H9 (cell line): ENCODE measurements at places on chromosomes 6 and 20. TPM values are rescaled to one million over a fixed set of nuclear protein-coding genes. Genes with fewer than 3 reads are reported as not detected.

Gene KIFC1
- total RNA-seq: 73.1 and 73.8 TPM in 2 replicates

Gene ESR1
- not detected in 2 replicates for total RNA-seq

Gene TREML2
- total RNA-seq: 0.07 TPM in 2 replicates

Gene SAMD3
- 0.26 and 0.39 TPM in 2 replicates for total RNA-seq

Gene TCP11
- not detected in 2 replicates for total RNA-seq

Gene GGTLC1
- not detected in 2 replicates for total RNA-seq

Gene HSPA12B
- 2.7 and 2.9 TPM in 2 replicates for total RNA-seq

Gene RAET1L
- not detected in 2 replicates for total RNA-seq

Gene BCKDHB
- 26.6 and 28.5 TPM in 2 replicates for total RNA-seq

- no peaks in the 10 kb centered on the region for H3K4me1 ChIP-seq
- H3K36me3 ChIP-seq: no peaks in the 10 kb centered on the region
- no peak overlapping the region for H3K4me3 ChIP-seq
- no peaks in the 10 kb centered on the region for H3K27me3 ChIP-seq
These were observed 108.4 kb upstream of the INSM1 start for GRCh38 chr20:20259533-20259932.

GRCh38 chr6:138227316-138227781 is 9.1 kb upstream of the PBOV1 start:
- DNase-seq: no peak
- H3K27ac ChIP-seq: no peak overlapping the region
- no peaks in the 10 kb centered on the region for H3K36me3 ChIP-seq
- no peaks in the 10 kb centered on the region for H3K27me3 ChIP-seq
- no peak overlapping the region for H3K4me3 ChIP-seq

- H3K4me1 ChIP-seq: no peaks in the 10 kb centered on the region
- DNase-seq: no peak
- H3K27ac ChIP-seq: no peak overlapping the region
- H3K4me3 ChIP-seq: no peak overlapping the region
- H3K27me3 ChIP-seq: no peaks in the 10 kb centered on the region
These were observed 138.8 kb downstream of the TFAP2A start for GRCh38 chr6:10276106-10276505.

DNA sequence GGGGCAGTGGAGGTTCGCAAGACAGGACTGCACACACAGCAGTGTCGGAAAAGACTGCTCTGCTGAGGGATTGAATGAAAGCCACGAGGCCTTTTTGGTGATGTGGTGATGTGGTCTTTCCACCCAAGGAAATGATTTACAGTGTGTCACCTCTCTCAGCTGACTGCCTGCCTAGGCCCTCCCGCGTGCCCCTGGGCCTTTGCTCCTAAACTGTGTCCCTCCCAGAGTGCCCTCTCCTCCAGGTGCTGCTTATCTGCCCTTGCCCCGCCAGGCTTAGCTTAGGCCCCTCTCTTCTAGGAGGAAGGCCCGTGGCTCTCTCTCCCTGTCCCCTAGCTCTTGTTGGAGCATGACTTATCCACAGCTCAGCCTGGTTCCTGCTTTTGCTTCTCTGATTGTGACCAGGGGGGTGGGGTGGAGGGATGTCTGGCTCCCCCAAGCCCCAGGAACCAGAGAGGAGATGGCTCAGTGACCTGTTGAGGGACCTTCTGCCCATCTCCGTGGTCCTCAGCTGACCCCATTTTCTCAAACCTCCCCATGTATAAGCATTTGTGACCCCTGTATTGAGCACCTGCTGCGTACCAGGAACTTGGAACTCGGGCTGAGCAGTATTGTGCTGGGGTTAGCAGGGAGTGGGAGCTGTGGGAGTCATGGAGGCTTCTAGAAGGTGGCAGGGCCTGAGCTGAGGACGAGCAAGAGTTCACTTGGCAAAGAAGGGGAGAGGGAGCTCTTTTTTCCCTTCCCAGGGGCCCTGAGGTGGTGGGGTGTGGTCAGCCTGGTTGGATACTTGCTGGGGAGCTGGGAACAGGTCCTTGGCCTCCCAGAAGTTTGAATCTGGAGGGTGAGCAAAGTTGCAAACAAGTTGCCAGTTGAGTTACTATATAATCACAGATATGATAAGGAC is 2.2 kb downstream of the SRC start:
- H3K4me3 ChIP-seq: peak overlapping the region; percentile 61
- DNase-seq: no peak
- peaks cover 2% of the 10 kb centered on the region; the same call in 1 of the 2 replicates for H3K4me1 ChIP-seq
- H3K27me3 ChIP-seq: no peaks in the 10 kb centered on the region
- peaks cover 2% of the 10 kb centered on the region; the same call in 2 of the 3 replicates for H3K36me3 ChIP-seq

DNA sequence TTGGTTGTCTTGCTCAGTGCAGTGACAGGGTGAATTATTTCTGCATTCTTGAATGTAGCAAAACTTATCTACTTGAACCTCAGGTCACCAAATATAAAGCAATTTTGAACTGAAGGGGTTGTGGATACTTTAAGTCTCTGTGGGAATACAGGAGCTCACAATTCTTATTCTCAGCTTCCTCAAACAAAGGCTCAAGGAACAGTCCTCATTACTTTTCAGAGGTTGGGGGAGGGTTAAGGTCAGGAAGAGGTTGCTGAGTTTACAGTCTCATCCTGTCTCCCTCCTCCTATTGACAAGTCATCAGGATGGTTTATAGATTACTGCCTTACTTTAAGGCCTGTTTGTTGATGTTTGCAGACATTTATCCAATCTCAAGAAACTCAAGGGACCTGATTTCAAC is 143.6 kb upstream of the SPACA1 start:
- H3K4me1 ChIP-seq: peaks cover 9% of the 10 kb centered on the region; the same call in 1 of the 2 replicates
- DNase-seq: no peak
- no peak overlapping the region for H3K27ac ChIP-seq
- no peaks in the 10 kb centered on the region for H3K27me3 ChIP-seq
- no peak overlapping the region for H3K4me3 ChIP-seq

DNA sequence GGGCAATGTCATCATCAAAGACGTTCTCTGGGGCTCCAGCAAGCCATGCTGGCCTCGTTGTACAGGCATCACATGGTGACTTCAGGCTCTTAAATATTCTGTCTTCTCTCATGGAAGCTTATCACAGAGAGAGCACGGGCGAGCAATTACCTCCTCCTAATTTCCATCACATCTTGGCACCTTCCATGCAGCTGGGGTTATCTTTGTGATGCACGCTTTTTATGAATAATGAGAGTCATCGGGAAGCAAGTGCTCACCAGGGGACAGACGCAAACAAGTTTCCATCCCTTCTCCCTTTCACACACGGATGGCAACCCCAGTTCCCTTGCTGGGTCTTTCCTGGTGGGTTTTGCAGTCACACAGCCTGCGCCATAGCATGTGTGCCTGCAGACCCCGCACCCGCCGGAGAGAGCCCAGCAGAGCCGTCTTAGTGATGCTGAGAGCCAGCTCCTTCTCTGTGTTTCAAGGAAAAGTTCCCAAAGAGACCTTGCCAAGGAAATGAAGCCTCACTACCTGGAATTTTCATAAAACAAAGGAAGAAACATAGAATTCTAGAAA is 116.3 kb upstream of the AFDN start:
- no peak overlapping the region for H3K27ac ChIP-seq
- H3K27me3 ChIP-seq: no peaks in the 10 kb centered on the region
- H3K4me3 ChIP-seq: no peak overlapping the region
- H3K36me3 ChIP-seq: no peaks in the 10 kb centered on the region
- DNase-seq: no peak
- H3K4me1 ChIP-seq: no peaks in the 10 kb centered on the region

- no peaks in the 10 kb centered on the region for H3K4me1 ChIP-seq
- H3K27me3 ChIP-seq: no peaks in the 10 kb centered on the region; the same call in 1 of the 2 replicates
- DNase-seq: no peak
- H3K27ac ChIP-seq: no peak overlapping the region
- no peak overlapping the region for H3K4me3 ChIP-seq
These were observed 2.1 kb upstream of the SOX4 start for GRCh38 chr6:21591446-21591845.

DNA sequence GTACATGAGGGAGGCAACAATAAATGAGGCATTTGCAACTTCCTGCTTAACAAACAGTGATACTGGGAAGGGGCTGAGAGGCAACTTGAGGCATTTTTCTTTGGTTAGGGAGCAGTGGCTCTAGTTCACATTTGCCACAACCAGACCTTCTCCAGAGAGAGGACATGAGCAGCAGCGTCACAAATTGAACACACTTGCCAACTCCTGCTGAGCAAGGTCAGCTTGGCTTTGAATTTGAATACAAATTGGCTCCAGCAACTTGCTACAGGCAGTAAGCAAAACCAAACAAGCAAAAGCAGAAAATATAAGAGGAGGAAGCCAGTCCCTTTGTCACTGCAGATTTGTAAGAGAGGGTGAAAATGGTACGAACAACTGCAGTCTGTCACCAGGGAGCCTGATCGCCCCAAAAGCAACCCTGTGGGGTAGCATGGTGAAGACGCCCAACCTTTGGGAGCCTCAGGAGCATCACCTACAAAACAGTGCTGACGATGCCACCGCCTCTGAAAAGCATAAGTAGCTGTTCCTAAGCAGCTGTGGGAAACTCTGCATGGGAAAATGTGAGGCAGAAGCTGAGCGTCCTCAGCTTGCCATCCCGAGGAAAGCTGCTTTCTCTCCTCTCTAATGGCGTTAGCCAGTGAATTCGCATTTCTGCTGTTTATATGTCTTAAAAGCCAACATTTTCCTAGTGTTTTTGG is 378.7 kb downstream of the RNGTT start:
- H3K27ac ChIP-seq: no peak overlapping the region
- H3K4me1 ChIP-seq: peaks cover 4% of the 10 kb centered on the region; the same call in 1 of the 2 replicates
- no peak for DNase-seq
- H3K4me3 ChIP-seq: no peak overlapping the region
- no peaks in the 10 kb centered on the region for H3K27me3 ChIP-seq

- no peak for DNase-seq
- H3K4me3 ChIP-seq: no peak overlapping the region
- H3K36me3 ChIP-seq: no peaks in the 10 kb centered on the region
These were observed 20.7 kb downstream of the TXLNB start for GRCh38 chr6:139271056-139271455.

GRCh38 chr6:123632641-123633040 is 4.1 kb downstream of the TRDN start:
- no peaks in the 10 kb centered on the region; the same call in 1 of the 2 replicates for H3K4me1 ChIP-seq
- no peaks in the 10 kb centered on the region for H3K27me3 ChIP-seq
- no peak overlapping the region for H3K4me3 ChIP-seq
- DNase-seq: no peak
- H3K36me3 ChIP-seq: no peaks in the 10 kb centered on the region

GRCh38 chr20:46213946-46214823 is 94.1 kb downstream of the CDH22 start:
- H3K4me3 ChIP-seq: no peak overlapping the region
- H3K27ac ChIP-seq: no peak overlapping the region
- no peaks in the 10 kb centered on the region for H3K27me3 ChIP-seq
- DNase-seq: no peak
- no peaks in the 10 kb centered on the region for H3K36me3 ChIP-seq
- no peaks in the 10 kb centered on the region; the same call in 1 of the 2 replicates for H3K4me1 ChIP-seq

- no peaks in the 10 kb centered on the region for H3K4me1 ChIP-seq
- no peak for DNase-seq
- no peak overlapping the region for H3K4me3 ChIP-seq
- H3K27ac ChIP-seq: no peak overlapping the region
- no peaks in the 10 kb centered on the region for H3K27me3 ChIP-seq
These were observed 35.0 kb downstream of the FAM162B start for GRCh38 chr6:116730513-116730912.

DNA sequence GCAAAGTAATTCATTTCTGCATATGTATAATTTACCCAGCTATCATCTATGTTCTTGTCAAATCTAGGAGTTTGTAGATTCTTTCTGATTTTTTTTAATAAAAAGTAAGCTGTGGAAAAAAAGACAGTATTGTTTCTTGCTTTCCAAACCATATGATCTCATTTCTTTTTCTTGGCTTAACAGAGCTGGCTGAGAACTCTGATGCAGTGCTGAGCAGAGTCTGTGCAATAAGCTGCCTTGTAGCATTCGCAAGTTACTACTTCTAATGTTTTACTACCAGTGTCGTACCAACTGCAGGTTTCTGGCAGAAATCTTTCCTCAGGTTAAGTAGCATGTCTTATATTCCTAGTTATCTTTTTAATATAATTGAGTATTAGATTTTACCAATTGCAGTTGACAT is 15.6 kb downstream of the RRBP1 start:
- no peak overlapping the region for H3K27ac ChIP-seq
- DNase-seq: no peak
- H3K27me3 ChIP-seq: no peaks in the 10 kb centered on the region
- H3K4me1 ChIP-seq: peaks cover 2% of the 10 kb centered on the region
- no peak overlapping the region for H3K4me3 ChIP-seq

GRCh38 chr6:108650325-108650724 is 89.6 kb downstream of the FOXO3 start:
- no peaks in the 10 kb centered on the region; the same call in 1 of the 2 replicates for H3K4me1 ChIP-seq
- no peak overlapping the region for H3K27ac ChIP-seq
- no peak overlapping the region for H3K4me3 ChIP-seq

GRCh38 chr6:159108426-159108985 is 60.7 kb upstream of the FNDC1 start:
- no peaks in the 10 kb centered on the region; the same call in 1 of the 2 replicates for H3K4me1 ChIP-seq
- no peak overlapping the region for H3K4me3 ChIP-seq
- no peaks in the 10 kb centered on the region for H3K36me3 ChIP-seq
- H3K27ac ChIP-seq: no peak overlapping the region
- H3K27me3 ChIP-seq: no peaks in the 10 kb centered on the region

DNA sequence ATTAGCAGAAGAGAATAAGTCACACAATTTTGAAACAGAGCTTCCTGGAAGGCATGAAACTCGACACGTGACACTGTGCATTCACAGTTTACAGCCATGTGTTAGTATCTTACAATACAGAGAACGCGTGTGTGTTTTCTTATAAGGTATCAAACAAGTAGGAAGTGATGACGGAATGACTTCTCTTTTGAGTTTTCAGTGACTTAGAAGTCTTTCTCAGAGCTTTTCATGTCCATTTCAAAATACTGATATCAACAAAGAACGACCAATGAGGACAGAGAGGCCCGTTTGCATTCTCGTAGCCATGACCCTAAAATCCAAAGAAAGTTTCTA is 36.6 kb upstream of the DUSP22 start:
- no peak for DNase-seq
- H3K4me3 ChIP-seq: no peak overlapping the region
- no peaks in the 10 kb centered on the region for H3K36me3 ChIP-seq
- no peak overlapping the region for H3K27ac ChIP-seq
- no peaks in the 10 kb centered on the region for H3K27me3 ChIP-seq

DNA sequence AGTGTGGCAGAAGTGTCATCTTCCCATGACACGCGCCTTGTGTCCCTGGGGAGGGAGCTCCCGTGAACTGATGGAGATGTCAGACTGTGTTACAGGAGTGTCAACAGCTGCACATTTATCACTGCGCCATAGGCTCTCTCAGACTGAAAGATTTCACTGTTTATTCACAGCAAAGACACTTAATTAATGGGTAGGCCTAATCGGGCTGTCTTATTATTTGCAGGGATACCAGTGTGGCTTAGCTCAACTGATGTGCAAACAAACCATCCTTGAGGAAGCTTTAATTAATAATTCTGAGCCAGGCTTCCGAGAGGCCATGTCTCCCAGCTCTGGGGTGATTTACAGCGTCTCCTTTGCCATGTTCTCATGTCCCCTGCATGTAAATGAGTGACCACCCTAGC is 771.0 kb downstream of the QKI start:
- no peak overlapping the region for H3K27ac ChIP-seq
- no peaks in the 10 kb centered on the region; the same call in 2 of the 3 replicates for H3K36me3 ChIP-seq
- no peak for DNase-seq
- H3K4me3 ChIP-seq: no peak overlapping the region
